ENCODE measurements at places on chromosomes 1 and 21.

DNA sequence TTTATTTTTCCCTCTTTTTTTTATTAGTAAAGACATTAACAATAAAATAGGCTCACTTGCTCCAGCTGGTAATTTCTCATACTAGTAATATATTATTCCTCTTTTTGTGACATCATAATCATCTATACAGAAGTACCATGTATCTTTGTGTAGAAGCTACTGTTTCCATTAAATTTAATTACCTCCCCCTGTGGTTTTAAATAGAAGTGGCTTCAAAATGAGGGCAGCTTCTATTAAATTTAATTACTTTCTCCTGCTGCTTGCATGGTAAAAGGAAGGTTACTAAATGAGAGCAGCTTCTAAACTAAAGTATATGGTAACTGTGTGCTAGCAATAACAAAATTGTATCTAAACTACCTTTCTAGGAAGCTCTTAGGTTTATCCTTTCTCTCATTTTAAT lies 94.0 kb downstream of the DPYD start:
- DNase-seq, result no peak

- DNase-seq, result no peak
Observed at GRCh38 chr1:11044086-11044848, 2.8 kb downstream of the MASP2 start.

GRCh38 chr1:223258751-223259198 lies 105.2 kb downstream of the SUSD4 start:
- DNase-seq, result peak; percentile 74

- no peak for DNase-seq
Observed at GRCh38 chr1:211695135-211695816, 19.9 kb upstream of the NEK2 start.

GRCh38 chr1:86833461-86834215 lies 80.3 kb downstream of the SELENOF start:
- DNase-seq, result no peak

DNA sequence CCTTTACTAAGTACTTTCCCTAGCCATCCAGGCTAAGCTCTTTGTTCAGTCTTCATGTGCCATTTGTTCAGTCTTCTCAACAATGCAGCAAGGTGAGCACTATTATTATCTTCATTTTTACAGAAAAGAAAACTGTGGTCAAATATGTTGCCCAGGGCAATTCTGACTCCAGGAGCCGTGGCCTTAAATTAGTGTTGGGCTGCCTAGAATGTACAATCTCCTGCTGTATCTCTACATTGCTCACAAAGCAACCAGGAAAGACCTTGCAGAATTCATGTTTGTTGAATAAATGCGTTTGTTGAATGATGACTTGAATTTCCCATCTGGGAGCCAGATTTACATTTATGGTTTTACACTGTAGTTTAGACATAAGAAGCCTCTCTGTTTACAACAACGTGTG lies 14.2 kb downstream of the CD101 start:
- no peak for DNase-seq

- DNase-seq, result no peak
Observed at GRCh38 chr1:23123528-23123927, 45.1 kb downstream of the LUZP1 start.

- no peak for DNase-seq
Observed at GRCh38 chr1:44237721-44238457, 24.6 kb downstream of the DMAP1 start.

- no peak for DNase-seq
Observed at GRCh38 chr1:115286431-115287205, 51.4 kb downstream of the NGF start.

DNA sequence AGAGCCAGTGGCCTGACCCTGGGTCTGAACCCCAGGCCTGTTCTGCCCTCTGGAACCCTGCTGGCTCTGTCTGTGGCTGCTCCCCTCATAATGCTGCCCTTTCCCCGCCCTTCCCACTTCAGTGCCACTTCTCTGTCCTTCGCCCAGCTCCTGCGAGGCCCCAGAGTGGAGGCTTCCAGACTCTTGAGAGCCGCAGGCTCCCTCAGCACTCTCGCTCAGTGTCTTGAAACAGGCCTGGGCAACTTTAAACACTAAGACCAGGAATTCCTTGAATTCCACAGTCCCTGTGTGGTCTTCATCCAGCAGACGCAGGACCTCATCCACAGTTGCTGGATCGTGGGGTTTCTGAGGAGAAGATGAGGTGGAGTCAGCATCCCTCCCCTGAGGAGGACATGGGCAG lies 3.5 kb downstream of the CRNN start:
- no peak for DNase-seq

DNA sequence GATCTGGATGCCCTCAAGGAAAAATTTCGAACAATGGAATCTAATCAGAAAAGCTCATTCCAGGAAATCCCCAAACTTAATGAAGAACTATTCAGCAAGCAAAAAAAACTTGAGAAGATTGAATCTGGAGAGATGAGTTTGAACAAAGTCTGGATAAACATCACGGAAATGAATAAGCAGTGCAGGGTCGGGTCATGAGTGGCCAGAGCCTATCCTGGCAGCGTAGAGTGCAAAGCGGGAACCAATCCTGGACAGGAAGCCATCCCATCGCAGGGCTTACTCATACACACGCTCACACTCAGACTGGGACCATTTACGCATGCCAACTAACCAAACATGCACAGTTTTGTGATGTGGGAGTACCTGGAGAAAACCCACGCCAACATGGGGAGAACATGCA lies 43.1 kb downstream of the ZMYM1 start:
- DNase-seq, result no peak

DNA sequence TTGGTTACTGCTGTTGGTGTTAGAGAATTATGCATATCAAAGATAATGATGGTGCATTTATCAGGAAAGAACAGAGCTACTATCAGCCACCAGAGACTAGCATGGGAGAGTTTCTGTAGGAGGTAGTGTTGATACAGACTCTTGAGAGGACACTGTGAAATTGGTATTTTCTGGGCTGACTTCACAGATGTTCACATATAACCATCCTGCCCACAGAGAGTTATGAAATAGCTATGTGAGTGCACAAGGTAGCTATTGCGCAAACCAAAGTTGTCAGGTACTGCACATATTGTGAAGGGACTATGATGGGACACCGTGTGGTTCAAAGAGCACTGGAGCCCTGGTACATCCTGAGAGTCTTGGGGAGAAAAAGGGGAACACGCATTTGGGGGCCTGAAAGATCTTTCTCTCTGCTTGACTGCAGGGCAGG lies 1.4 kb upstream of the TLCD4 start:
- no peak for DNase-seq

GRCh38 chr1:85351202-85351828 lies 74.9 kb upstream of the BCL10 start:
- no peak for DNase-seq

GRCh38 chr1:15282810-15283474 lies 35.9 kb downstream of the FHAD1 start:
- no peak for DNase-seq

GRCh38 chr1:16111771-16112595 lies 38.5 kb upstream of the FAM131C start:
- DNase-seq, result no peak

DNA sequence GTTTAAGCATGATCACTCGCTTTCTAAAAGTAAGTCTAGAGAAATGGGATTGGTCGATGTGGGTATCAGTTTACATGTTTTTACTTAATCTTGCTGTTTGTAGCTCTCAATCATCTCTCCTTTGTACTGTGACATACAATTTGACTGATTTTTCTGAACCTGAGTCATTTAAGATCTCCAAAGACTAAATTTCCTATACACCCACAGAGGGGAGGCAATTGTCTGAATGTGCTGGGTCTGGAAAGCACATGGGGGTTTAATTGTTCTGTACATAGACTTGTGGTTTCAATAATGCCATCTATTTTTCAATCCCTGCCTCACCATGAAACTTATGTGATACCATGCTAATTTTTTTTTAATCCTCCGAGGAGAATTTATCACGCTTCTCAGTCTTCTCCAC lies 65.8 kb downstream of the USP25 start:
- no peak for DNase-seq
